Endothelial cell of umbilical vein (primary cell): ENCODE measurements at places on chromosomes 7 and 10. TPM values are rescaled to one million over a fixed set of nuclear protein-coding genes. Genes with fewer than 3 reads are reported as not detected.

The OPALIN gene
- not detected in 2 replicates for total RNA-seq

The FBXL15 gene
- 9.9 and 10.7 TPM in 2 replicates for total RNA-seq

DNA sequence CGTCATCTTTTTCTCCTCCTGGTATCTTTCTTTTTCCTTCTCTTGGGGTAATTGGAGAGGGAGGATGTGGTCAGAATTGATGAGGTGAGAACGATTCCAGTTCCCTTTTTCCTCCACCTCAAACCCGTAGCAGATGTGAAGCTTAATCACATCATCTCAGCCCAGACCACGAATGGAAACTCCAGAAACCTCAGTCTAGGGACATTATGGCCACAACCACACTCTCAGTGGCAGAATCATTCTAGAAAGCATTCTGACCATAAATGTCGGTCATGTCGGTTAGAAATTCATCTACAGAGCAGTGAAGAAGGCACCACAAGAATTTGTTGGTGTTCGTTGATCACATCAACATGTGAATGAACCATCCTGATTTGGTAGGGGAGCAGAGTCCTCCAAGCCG is 78.7 kb downstream of the GATA3 start:
- H3K4me3 ChIP-seq = no peak overlapping the region
- peaks cover 5% of the 10 kb centered on the region for H3K27me3 ChIP-seq
- no peak overlapping the region for H3K27ac ChIP-seq
- no peaks in the 10 kb centered on the region for H3K36me3 ChIP-seq
- DNase-seq = no peak
- no peaks in the 10 kb centered on the region for H3K4me1 ChIP-seq

GRCh38 chr10:128922172-128922571 is 544.9 kb upstream of the MGMT start:
- no peaks in the 10 kb centered on the region for H3K4me1 ChIP-seq
- no peak overlapping the region for H3K4me3 ChIP-seq
- DNase-seq = no peak
- H3K27ac ChIP-seq = no peak overlapping the region

GRCh38 chr7:111855842-111856227 is 293.5 kb upstream of the IMMP2L start:
- H3K27ac ChIP-seq = peak overlapping the region; percentile 2
- no peaks in the 10 kb centered on the region for H3K27me3 ChIP-seq
- peaks cover 13% of the 10 kb centered on the region for H3K36me3 ChIP-seq
- H3K4me3 ChIP-seq = no peak overlapping the region
- peak; percentile 26 for DNase-seq
- H3K4me1 ChIP-seq = peaks cover 3% of the 10 kb centered on the region

DNA sequence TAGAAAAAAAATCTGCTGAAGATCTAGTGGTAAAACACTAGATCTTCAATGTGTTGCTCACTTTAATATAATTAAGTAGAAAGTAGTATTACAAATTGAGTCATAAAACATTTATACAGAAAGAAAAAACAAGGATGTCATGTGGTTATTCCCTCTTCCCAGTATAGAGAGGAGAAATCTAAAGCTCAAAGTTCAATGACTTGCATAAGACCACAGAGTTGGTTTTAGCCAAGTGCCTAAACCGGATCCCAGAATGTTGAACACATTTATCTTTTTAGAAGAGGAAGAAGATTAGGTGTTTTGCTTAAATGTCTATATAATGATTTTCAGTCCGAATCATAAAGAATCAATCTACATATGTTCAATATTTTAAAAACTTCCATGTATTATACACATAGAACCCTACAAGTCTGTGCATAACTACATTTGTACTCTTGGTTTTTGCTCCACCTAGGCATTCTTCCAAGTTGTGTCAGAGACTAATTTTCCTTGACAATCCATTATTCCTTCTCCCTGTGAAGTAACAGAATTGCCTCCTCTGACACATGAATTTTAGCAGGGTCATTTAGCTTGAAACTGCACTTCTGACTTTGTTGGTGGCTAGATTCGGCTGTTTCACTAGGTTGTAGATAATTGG is 389.2 kb downstream of the MAGI2 start:
- no peaks in the 10 kb centered on the region for H3K27me3 ChIP-seq
- no peak for DNase-seq
- no peaks in the 10 kb centered on the region for H3K36me3 ChIP-seq
- H3K4me1 ChIP-seq = no peaks in the 10 kb centered on the region
- H3K27ac ChIP-seq = no peak overlapping the region
